ENCODE measurements at places on chromosomes 5 and 9. TPM values are rescaled to one million over a fixed set of nuclear protein-coding genes. Genes with fewer than 3 reads are reported as not detected.

MIER3 gene
- 35.9 TPM for total RNA-seq

MEIKIN gene
- not detected for total RNA-seq

MCC gene
- total RNA-seq: 0.88 TPM

SLC46A2 gene
- not detected for total RNA-seq

PRDM9 gene
- not detected for total RNA-seq

PCDHGC4 gene
- not detected for total RNA-seq

SHC3 gene
- not detected for total RNA-seq

HK3 gene
- 0.44 TPM for total RNA-seq

- peaks cover 10% of the 10 kb centered on the region for H3K27me3 ChIP-seq
- no peak overlapping the region for H3K27ac ChIP-seq
- no peak for DNase-seq
- H3K4me1 ChIP-seq: no peaks in the 10 kb centered on the region
- no peak overlapping the region for H3K4me3 ChIP-seq
Observed at GRCh38 chr9:14340219-14340873, 26.4 kb upstream of the NFIB start.

- H3K27me3 ChIP-seq: peaks cover 3% of the 10 kb centered on the region
- H3K4me1 ChIP-seq: no peaks in the 10 kb centered on the region
- no peak overlapping the region for H3K4me3 ChIP-seq
Observed at GRCh38 chr5:80399526-80400239, 8.2 kb upstream of the ZFYVE16 start.

DNA sequence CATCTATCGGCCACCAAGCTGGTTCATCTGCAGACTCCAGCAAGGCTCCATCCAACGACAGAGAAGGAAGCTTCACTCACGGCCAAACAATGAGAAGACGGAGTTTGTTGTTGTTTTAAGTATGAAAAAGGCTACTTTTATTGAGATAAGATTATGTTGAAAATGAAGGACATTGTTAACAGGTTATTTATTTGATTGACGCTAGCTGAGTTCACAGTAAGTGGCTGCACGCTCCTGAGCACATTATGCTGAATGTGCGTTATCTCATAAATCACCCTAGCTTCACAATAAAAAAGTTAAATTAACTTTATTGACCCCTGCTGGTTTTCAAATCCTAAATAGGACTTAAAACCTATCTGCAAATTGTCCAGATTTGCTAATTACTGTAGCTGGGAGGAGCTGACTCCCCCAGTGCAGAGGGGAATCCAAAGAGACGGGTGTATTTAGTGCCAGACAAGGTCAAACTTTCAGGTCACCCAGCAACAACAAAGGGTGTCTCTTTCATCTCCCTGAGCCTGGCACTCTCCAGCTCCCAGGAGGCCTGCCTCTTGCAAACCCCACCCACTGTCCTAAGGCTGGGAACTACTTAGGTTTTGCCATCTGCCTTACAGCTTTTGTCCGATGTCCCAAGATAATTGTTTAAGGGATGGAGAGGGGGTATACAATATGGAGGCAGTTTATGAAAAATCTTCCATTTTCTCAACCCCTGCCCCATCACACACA lies 129.2 kb downstream of the ZDHHC21 start:
- H3K27me3 ChIP-seq: peaks cover 1% of the 10 kb centered on the region
- no peak for DNase-seq
- no peaks in the 10 kb centered on the region for H3K36me3 ChIP-seq
- no peaks in the 10 kb centered on the region for H3K4me1 ChIP-seq

DNA sequence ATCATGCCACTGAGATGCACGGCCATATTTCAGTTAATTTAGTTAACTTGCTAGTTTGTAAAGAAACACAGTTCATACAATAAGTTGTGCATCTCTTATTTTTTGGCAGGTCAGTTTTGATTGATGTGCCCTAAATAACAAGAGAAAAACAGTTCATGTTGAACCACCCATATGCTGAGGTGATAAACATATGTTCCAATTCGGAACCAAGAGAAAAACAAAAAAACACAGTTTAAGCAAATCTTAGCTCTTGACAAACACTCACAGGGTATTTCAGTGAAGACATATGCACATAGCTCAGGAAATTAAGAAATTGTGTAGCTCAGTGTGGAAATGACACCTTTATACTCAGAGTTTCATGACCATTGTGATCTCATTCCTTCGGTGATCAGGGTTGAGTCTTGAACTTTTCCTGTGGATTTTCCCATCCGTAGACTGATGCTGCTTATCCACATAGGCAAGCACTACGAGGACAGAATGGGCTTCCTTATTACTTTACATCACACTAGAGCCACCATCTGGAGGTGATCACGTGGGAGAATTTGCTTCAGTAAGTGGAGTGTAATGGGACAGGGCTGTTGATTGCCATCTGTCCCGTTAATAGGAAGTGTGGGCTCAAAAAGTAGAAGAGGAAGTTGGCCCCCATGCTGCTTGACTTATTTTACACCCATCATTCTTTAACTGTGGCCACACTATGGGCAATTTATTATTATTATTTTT lies 773.0 kb downstream of the MTRR start:
- H3K27me3 ChIP-seq: no peaks in the 10 kb centered on the region
- H3K4me3 ChIP-seq: no peak overlapping the region
- no peak for DNase-seq
- H3K27ac ChIP-seq: no peak overlapping the region

DNA sequence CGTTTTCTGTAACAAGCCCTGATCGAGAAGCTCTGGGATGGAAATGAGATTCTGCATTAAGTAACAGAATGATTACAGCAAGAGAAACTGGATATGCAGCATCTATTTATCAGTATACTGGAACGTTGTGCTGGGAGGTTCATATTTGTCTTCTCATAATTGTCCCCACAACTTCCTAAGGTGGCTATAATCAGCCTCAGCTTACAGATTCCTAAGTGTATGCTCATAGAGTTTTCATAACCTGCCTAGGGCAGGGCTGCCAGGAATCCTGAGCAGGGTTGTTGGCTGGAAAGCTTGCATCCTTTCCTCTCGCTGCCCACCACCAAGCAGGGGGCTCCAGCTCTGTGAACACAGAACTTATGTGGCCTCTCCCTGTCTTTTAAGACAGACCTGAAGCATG lies 70.2 kb downstream of the FNBP1 start:
- H3K4me1 ChIP-seq: peaks cover 19% of the 10 kb centered on the region
- H3K36me3 ChIP-seq: peaks cover 35% of the 10 kb centered on the region
- no peak for DNase-seq
- H3K4me3 ChIP-seq: no peak overlapping the region
- H3K27me3 ChIP-seq: no peaks in the 10 kb centered on the region
- peak overlapping the region; percentile 23 for H3K27ac ChIP-seq

DNA sequence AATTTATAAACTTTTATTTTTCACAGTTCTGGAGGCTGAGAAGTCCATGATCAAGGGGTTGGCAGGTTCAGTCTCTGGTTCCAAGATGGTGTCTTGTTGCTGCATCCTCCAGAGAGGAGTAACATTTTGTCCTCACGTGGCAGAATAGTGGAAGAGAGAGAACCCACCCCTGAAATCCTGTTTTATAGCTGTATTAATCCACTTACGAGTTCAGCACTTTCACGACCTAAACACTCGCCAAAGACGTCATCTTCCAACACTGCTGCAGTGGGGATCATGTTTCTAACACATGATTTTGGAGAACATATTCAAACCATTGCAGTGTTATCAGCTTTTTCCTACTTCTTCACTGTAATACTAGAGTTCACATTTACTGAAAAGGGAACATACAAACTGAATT lies 233.0 kb upstream of the ATP10B start:
- H3K27ac ChIP-seq: no peak overlapping the region
- no peak for DNase-seq
- no peaks in the 10 kb centered on the region for H3K36me3 ChIP-seq
- H3K4me3 ChIP-seq: no peak overlapping the region
- no peaks in the 10 kb centered on the region for H3K27me3 ChIP-seq
- no peaks in the 10 kb centered on the region for H3K4me1 ChIP-seq

- H3K36me3 ChIP-seq: no peaks in the 10 kb centered on the region
- H3K4me3 ChIP-seq: no peak overlapping the region
- H3K4me1 ChIP-seq: peaks cover 15% of the 10 kb centered on the region
Observed at GRCh38 chr5:96256795-96257470, 176.1 kb downstream of the PCSK1 start.

GRCh38 chr9:115524453-115525059 lies 406.6 kb upstream of the TNC start:
- no peaks in the 10 kb centered on the region for H3K36me3 ChIP-seq
- DNase-seq: no peak
- H3K4me1 ChIP-seq: no peaks in the 10 kb centered on the region
- no peak overlapping the region for H3K27ac ChIP-seq

DNA sequence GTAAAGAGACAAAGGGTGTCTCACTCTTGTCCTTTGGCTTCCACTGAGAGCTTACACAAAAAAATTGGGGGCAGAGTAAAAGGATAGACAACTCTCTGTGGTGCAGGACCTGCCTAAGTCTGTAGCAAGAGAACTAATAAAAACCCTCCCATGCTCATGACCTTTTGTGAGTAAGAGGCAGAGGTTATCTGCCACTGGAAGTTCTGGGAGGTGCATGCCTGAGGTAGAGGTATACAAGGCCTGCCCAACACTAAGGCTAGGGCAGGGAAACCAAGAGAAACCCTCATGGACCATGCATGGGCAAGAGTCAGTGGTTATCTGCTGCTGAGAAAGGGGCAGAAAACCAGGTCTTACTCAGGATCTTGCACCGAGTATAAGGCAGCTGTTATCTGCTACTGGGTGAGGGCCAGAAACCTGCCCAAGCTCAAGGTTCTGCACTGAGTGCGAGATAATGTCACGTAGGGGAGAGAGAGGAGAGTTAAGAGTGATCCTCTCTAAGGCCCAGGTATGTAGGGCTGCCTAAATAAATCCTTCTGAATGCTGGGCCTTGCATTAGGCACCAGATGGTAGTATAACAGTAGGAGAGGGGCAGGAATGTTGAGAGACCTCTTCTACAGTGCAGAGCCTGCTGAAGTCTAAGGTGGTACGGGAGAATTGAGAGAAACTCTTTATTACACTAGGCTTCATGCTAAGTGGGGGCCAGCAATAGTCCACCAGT lies 143.4 kb downstream of the MACROH2A1 start:
- H3K36me3 ChIP-seq: no peaks in the 10 kb centered on the region
- no peaks in the 10 kb centered on the region for H3K4me1 ChIP-seq
- peaks cover 32% of the 10 kb centered on the region for H3K27me3 ChIP-seq
- DNase-seq: no peak
- H3K27ac ChIP-seq: no peak overlapping the region

GRCh38 chr9:120117081-120117480 lies 462.9 kb downstream of the CDK5RAP2 start:
- H3K36me3 ChIP-seq: no peaks in the 10 kb centered on the region
- no peaks in the 10 kb centered on the region for H3K4me1 ChIP-seq
- H3K27ac ChIP-seq: no peak overlapping the region
- DNase-seq: no peak
- no peak overlapping the region for H3K4me3 ChIP-seq

GRCh38 chr5:74382987-74383593 lies 257.4 kb downstream of the ENC1 start:
- H3K36me3 ChIP-seq: no peaks in the 10 kb centered on the region
- H3K4me3 ChIP-seq: no peak overlapping the region
- no peak overlapping the region for H3K27ac ChIP-seq
- no peaks in the 10 kb centered on the region for H3K4me1 ChIP-seq

DNA sequence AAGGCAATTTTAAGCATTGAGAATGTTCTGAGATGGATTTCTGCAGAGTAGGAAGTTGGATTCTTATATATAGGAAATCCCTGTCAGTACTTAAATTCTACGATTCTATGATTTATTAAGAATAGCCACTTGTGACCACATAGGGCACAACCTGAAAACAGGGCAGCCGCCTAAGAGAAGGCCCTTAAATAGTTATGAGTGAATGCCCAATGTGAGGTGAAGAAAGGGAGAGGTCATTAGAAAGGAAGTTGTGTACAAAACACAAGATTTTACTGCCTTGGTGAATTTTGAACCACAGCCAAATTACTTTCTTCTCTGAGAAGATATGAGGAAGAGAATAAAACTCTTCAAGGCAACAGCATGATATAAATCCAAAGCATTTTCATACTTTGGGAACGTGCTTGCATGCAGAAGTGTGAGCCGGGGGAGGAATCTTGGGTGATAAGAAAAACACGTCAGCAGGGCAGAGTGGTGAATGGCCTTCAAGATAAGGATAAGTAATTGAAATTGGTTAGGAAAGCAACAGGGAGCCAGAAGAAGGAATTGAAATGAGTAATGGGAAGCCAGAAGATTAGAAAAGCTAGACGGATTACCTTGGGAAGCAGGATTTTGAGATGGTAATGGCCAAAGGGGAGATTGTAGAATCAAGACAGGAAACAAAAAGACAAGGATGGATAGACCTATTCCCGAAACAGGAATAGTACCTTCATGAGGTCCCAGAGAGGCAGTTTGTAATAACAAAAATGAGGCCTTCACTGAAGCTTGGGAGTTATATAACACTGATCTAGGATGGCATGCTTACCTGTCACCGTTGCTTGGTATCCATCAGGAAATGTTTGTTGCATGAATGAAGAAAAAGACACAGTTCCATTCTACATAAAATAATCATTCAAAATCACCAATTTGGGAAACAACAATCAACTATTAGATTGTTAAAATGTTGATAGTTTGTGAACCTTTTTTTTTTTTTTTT lies 244.3 kb downstream of the PDE4D start:
- peaks cover 15% of the 10 kb centered on the region for H3K4me1 ChIP-seq
- no peak for DNase-seq
- no peak overlapping the region for H3K4me3 ChIP-seq
- H3K27me3 ChIP-seq: peaks cover 2% of the 10 kb centered on the region
- H3K27ac ChIP-seq: no peak overlapping the region

Measured in activated T-helper 1 cell treated with anti-CD3 and anti-CD28 coated beads, Interleukin-12 subunit alpha, Interleukin-12 subunit beta, Interleukin-2, Interleukin-4 antibody, amounts not matched to agents 30 ng/mL and 10 ng/mL and 1 ng/mL, durations not matched to agents 14 hours and 24 hours and 36 hours (primary cell).